ENCODE measurements at places on chromosomes 2 and 18.

DNA sequence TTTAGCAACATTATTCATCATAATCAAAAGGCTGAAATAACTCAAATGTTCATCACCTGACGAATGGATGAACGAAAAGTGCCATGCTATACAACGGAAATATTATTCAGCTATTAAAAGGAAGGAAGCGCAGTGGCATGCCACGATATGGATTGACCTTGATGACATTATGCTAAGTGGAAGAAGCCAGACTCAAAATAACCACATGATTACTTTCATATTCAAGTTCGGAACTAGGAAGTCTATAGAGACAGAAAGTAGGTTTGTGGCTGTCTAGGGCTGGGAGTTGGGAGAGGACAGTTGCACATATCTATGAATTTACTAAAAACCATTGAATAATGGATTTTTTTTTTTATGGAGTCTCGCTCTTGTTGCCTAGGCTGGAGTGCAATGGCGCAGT lies 13.4 kb upstream of the PDIA6 start:
- DNase-seq: no peak

DNA sequence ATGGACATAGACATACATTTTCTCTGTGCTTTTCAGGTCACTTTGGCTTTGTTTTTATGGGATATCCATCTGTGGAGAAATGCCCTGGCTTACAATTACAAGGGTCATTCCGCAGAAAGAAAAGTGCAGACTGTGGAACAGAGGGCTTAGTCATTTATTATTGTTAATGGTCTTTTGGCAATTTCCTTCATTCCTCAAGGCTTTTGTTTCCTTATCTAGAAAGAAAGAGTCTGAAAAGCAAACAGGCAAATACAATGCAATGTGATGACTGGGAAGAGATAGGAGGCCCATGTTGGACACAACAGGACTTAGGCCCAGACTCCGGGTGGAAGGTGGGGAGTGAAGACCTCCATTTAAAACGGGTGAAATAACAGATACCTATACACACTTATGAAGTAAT lies 129.5 kb upstream of the CAVIN2 start:
- DNase-seq: peak; percentile 80

DNA sequence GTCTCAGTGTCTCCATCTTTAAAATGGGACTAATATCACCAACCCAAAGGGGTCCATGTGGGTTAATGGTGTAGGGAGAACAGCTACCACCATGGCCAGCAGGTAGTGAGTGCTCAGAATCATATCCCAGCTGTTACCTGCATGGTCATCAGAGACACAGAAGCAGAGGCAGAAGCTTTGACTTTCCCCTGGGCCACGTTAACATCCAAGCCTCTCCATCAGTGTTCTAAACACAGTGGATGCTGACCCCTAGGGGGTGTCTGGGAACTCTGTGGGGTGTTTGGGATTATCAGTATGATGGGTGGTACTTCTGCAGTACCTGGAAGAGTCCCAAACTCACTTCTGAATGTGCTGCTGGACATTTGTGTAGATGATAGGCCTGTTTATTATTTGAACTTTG lies 93.6 kb downstream of the GYPC start:
- DNase-seq: no peak

GRCh38 chr2:36569267-36569856 lies 28.6 kb downstream of the FEZ2 start:
- DNase-seq: no peak

DNA sequence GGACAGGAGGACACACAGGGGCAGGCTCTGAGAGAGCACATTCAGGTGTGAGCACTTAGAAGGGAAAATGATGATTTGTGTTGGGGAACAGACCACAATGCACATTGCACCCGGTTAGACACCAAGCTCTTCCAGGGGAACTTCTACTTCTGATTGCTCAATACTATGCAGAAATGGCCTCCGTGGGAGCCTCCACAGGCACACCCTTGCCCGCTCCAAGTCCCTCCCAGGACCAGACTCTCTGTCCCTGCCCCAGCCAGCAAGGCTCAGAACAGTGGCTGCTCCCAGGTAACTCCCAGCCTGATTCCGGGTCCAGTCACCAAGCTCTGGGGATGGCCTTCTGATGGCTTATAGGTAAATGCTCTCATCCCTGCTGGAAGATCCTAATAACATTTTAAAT lies 56.2 kb downstream of the BCL2L11 start:
- no peak for DNase-seq

GRCh38 chr18:37222999-37223378 lies 342.6 kb downstream of the CELF4 start:
- DNase-seq: no peak

DNA sequence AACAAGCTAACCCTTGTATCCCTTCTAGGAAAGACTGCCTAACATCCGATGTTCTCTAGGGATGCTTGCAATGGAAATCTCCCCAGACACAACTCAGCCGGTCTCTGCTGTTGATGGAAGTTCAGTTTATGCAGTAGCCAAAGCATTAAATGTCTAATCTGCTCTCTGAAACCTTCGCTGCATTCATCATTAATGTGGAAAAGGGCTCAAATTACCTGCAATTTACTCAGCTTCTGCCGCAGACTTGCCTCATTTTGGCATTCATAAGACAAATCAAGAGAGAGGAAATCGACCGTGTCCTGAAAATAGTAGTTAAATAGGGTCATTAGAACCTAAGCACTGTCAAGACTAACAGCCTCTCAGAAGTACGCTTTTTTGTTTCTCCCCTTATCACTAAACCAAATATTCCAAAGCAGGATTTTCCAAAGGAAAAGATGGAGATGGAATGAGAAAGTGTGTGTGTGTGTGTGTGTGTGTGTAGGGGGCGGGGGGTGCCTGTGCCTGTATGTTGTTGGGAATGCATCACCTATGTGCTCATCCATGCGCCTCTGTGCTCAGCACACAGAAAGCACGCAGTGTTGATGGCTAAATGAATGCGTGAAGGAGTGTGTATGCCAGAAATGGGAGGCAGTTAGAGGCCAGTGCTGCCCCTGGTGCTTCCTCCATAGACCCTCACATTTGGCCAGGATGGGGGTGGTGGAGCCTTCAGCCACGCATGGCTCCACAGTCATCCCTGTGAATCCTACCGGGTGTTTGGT lies 7.4 kb downstream of the LCT start:
- DNase-seq: no peak

DNA sequence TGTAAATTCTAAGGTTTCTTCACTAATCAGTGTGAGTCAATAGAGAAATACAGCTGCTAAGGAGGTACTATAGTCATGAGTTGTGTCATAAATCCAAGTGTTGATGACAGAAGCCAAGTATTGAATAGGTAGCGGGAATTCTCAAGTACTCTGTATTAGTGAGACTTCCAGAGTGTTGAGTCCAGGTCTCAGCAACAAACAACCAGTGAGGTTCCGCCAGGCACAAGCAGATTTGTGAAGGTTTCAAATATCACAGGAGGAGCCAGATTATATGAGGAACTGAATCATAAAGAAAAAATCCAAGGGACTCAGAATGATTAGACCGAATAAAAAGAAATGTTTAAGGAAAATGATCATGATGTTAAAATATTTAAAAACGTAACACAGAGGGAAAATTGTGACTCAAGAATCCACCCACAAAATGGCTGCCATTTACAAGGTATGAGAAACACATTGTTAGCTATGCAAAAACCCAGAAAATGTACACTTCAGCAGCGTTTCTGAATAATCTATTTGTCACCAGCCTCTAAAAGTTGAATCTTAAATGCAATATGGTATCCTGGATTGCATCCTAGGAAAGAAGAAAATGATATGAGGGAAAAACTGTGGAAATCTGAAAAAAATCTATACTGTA lies 27.3 kb upstream of the EVA1A start:
- peak; percentile 81 for DNase-seq

GRCh38 chr18:61079714-61080113 lies 253.5 kb upstream of the CDH20 start:
- no peak for DNase-seq

DNA sequence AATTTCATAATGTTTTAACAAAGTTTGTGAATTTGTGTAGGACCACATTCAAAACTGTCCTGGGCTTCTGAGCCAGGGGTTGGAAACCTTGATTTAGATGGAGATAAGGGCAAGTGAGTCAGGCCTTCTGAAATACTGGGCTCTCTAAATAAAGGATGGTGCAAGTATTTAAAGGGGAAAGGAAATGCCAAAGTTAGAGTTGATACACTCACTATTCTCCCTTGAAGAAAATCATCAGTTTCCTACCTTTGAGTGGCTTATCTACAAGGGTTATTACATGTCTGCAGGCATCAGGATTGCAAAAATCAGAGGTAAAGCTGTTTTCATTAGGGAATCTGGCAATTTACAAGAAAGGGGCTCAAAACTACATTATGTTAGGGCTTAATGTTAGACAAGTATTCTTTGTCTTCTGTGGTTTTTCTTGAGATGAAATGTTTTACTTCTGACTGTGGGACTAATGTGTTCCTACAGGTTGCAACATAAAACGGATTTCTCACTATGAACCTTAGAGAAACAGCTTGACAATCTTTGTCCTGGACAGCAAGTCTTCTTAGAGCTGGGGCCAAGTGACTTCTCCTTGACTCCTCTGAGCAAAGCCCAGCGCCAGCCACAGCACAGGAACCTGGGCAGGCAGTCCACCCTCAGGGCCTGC lies 31.1 kb downstream of the RNU4ATAC start:
- DNase-seq: peak; percentile 9

DNA sequence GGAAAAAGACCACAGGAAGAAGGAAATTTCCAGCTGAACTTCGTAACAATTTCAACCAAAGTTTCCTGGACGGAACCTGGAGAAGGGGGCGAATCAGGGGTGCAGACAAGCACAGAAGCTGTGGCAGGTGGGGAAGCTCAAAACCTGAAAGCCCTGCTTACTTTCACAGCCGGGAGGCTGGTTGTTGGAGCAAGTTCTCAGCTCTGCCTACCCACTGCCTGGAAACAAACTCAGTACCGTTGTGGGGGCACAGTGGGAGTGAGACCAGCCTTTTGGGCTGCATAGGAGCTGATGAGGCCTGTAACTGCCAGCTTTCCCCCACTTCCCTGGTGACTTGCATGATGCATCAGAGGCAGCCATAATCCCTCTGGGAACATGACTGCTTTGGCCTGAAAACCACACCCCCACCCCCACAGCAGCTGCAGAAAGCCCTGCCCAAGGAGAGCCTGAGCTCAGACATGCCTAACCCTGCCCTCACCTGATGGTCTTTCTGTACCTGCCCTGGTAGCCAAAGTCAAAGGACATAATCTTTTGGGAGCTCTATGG lies 207.0 kb upstream of the VWC2L start:
- peak; percentile 18 for DNase-seq

- no peak for DNase-seq
Observed at GRCh38 chr18:21118806-21119205, 7.2 kb upstream of the ROCK1 start.

GRCh38 chr2:1825046-1825445 lies 80.7 kb upstream of the PXDN start:
- no peak for DNase-seq

GRCh38 chr2:191245869-191246531 lies 796 bp downstream of the MYO1B start:
- DNase-seq: peak; percentile 70

- DNase-seq: peak; percentile 36
Observed at GRCh38 chr2:170813611-170814532, 2.8 kb upstream of the GAD1 start.

DNA sequence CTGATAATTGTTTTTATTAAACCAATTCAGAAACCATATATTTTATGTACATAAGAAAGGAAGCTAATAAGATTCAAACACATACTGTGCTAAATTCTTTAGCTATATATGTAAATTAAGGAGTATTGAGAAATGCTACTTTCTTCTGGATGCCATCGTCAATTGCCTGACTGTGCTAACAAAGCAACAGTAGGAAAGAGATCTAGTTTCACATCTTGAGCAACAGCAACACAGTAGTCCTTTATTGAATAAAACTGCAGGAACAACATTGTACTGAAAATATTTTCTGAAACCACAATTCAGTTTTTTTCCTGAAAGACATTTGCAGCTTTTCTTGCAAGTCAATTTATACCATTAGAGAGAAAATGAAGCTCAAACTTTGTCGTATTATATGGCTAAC lies 1404.9 kb upstream of the SLC39A10 start:
- DNase-seq: no peak

GRCh38 chr2:148519013-148519412 lies 125.5 kb upstream of the EPC2 start:
- no peak for DNase-seq

GRCh38 chr18:49459404-49460171 lies 857 bp downstream of the DYM start:
- DNase-seq: no peak

DNA sequence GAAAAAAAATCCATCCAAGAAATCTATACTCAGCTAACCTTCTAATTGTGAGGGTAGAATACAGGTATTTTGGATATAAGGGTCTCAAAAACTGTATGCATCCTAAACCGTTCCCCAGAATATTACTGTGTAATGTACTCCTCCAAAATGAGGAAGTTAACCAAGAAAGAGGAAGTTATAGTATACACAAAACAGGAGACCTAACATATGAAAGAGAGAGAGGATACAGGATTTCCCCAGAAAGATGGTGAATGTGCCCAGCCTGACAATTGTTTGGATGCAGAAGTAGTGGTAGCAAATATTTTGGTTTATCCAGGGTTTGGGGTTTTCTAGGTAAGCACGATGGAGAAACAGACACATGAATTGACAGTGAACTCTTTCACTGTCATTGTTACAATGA lies 50.6 kb downstream of the GALNT3 start:
- DNase-seq: no peak

Measured in brain microvascular endothelial cell (primary cell).